ENCODE measurements at places on chromosomes 3 and 15.
A peak's percentile ranks its signal among the peaks of the same experiment; 100 is the strongest.

DNA sequence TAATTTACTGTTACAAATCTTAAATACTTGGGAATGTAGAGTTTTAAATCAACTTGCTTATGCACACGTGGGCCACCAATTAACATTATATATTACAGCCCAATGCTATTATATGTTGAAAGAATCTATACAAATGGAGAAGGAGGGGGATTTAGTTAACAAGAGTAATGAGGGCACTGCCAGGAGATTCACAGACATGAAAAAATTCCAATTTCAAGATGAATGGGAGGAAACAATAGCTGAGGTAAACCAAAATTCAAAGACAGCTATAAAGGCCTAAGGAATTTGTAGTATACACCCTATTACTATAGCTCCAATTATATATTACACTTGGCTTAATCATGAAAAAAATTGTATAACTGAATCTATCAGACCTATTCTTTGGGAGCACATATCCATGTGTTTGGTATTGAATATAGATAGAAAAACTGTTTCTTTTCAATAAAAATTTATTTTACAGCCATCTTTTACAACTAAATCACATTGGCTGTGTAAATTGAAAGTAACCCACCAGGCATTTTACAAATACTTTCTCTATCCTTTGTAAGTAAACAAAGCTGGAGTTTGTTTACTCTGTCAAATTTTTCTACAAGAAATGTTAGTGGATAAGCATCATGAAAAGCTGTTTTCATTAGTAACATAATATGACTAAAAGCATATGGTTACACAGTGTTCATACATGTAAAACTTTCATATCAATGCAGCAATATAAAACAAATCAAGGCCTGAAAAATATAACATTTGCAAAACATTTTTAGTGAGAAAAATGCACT lies 1045.8 kb downstream of the ROBO1 start:
- DNase-seq: no peak

- DNase-seq: no peak
Measured at GRCh38 chr3:148439254-148439822, 258.4 kb upstream of the AGTR1 start.

DNA sequence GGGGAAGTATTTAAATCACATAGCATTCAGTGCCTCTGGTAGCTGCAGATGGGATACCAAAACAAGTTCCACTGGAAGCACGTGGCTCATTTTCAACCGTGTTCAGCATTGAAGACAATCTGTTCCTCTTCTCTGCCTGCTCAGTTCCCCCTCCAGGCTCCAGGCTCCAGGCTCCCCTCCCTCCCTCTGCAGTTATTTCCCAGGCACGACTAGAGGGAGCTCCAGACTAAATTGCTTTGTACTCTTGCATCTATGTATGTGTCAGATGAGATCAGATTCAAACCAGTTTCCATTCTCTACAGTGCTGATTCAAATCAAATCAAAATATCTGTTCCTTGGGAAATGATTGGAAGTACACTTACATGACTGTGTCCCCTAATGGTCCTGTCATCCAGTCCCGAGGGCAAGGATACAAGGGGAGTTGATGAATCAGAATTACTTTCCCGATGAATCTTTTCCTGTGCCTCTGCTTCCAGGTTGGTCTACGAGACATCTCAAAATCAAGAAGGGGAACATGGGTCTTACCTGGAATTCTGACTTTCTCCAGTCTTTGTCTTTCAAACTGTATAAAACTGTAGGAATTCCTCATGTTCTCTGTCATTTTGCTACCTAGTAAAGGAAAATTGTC lies 600.5 kb downstream of the EDEM1 start:
- peak; percentile 30 for DNase-seq

GRCh38 chr3:79846148-79846933 lies 78.5 kb upstream of the ROBO1 start:
- DNase-seq: peak; percentile 12

DNA sequence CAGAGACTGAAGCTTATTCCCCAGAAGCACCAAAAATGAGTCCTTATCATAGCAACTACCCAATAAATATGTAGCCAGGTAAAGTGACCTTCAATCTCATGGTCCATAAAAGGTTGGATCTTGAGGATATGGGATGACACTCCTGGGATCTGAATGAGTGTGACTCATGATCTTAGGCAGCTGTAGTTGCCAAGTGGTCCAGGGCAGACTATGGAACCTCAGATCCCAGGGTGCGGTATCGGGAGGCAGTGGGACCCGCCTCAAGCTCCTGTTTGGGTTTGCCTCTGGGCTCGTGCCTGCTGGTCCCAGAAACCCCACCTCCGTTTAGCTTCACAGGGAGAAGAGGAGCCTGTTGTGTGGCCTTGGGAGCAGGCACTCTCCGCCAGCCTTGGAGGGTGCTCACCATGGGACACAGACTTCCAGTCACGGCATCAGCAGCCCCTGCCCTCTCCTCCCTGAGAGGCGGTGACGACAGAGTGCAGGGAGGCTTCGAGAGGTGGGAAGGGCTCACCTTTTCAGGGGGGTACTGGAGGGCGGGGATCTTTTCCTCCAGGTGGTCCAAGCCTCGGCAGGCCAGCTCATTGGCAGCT lies 8.1 kb downstream of the PLIN1 start:
- no peak for DNase-seq

- no peak for DNase-seq
Measured at GRCh38 chr3:159789742-159790635, 198.6 kb upstream of the IL12A start.

DNA sequence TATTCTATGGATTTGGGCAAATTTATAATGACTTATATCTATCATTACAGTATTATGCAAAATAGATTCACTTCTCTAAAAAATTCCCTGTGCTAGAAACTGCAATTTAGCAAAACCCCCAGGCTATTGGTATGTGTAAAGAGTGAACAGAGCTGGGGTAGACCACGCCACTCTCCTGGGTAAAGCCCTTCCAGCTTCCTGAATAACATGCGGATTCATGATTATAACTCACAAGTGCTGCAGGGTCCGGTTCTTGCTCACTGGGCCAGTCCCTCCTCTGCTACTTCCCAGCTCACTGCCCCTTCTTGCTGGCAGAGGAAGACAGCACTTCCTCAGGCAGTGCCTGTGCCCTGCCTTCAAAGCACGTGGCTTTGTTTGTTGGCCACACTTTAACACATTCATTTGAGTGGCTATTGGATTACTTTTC lies 4.1 kb downstream of the CD80 start:
- DNase-seq: peak; percentile 95
